Activated CD4-positive, alpha-beta T cell treated with anti-CD3 and anti-CD28 coated beads, Interleukin-2, amount 10 ng/mL, durations not matched to agents 7 days and 5 days (primary cell): ENCODE measurements at places on chromosomes 11 and 22. TPM values are rescaled to one million over a fixed set of nuclear protein-coding genes. Genes with fewer than 3 reads are reported as not detected.

The PKP3 gene
- total RNA-seq = not detected

DNA sequence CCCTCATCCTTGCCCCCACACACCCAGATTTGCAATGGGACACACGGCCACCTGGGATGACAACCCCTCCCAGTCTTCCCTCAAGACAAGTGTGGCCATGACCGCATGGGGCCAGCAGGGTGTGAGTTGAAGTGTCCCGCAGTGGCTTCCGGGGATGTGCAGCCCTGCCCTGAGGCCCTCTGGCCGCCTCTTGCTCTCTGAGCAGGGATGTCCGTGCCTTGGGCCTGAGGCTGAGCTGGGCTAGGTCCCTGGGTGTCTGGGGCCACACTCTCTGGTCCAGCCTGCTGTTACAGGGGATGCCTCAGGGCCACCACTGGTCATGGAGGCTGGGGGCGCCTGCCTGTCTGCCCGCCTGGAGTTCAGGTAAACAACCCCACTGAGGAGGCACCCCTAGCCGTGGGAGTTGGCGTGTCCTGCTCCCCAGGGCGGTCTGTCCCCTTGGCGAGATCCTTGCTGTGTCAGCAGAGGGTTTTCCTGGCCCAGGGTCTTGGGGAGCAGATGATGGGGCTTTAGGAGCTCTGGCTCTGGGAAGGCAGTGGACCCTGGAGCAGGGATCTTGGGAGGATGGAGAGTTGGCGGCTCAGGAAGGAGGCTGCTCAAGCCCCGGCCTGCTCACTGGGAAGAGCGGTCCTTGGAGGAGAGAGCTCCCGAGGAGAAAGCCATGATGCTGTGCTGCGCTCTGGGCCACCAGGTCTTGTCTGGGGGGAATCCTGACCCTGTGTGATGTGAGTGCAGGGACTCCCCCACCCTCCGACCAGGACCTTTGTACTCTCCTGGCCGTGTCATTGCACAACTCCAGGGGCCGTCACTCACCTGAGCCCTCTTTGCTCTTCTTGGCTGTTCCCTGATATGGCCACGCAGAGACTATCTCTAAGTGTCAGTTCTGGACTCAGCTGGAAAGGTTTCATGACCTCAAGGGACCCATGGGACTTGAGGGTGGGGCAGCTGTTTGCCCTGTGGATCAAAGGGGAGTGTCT lies 67.9 kb downstream of the KCNQ1 start:
- DNase-seq = no peak

DNA sequence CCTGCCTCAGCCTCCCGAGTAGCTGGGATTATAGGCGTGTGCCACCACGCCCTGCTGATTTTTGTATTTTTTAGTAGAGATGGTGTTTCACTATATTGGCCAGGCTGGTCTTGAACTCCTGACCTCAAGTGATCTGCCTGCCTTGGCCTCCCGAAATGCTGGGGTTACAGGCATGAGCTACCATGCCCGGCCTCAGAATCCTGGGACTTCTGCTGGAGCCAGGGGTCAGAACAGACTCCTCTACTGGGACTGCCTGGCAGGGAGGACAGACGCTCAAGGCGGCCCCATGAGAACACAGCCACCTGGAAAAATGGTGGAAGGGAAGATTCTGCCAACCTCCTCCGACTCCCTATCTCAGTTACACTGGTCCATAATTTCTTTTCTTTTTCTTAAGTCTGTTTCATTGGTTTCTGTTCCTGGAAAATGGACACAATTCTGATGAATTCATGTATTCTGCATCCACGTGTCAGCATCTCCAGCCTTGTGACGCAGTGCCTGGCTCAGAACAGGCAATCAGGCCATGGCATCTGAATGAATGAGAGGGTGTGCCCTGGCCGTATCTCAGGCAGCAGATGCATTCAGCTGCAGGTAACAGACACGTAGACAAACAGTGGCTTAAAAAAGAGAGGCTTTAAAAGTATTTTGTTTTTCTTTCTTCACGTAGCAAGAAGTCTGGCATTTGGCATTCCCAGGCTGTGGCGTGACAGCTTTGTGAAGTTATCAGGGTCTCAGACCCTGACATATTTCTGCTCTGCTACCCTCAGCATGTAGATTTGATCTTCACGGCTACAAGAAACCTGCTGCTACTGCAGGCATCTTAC lies 4.8 kb downstream of the SMIM38 start:
- DNase-seq = no peak

DNA sequence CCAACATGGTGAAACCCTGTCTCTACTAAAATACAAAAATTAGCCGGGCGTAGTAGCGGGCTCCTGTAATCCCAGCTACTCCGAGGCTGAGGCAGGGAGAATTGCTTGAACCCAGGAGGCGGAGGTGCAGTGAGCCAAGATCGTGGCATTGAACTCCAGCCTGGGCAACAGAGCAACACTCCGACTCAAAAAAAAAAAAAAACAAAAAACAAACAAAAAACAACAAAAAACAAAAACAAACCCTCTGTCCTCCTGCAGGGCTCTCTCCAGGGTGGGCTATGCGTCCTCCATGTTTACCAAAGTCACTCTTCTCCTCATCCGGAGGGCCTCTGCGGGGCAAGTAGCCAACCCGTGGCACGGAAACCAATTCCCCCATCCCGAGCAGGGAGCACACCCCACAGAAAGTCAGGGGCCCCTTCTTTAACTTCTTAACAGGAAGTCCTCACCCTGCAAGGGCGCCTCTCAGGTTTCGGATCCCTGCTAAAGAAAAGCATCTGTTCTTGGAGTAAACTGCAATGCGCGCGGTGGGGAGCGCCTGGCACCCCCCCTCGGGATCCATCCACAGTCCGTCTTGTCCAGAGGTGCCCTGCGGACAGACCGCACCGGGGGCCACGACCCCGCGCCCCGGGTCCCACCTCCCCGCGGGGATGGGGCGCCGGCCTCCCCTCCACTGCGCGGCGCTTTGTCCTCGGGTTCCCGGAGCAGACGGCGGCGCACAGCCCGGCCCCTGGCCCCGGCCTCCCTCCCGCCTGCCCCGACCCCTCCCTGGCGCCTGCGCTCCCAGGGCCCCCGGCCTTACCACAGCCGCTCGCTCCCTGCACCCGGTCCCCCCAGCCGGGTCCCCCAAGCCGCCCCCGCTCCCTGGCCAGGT lies 712 bp downstream of the CERK start:
- DNase-seq = peak; percentile 56

GRCh38 chr11:46999217-46999616 lies 62.7 kb downstream of the CSTPP1 start:
- no peak for DNase-seq

DNA sequence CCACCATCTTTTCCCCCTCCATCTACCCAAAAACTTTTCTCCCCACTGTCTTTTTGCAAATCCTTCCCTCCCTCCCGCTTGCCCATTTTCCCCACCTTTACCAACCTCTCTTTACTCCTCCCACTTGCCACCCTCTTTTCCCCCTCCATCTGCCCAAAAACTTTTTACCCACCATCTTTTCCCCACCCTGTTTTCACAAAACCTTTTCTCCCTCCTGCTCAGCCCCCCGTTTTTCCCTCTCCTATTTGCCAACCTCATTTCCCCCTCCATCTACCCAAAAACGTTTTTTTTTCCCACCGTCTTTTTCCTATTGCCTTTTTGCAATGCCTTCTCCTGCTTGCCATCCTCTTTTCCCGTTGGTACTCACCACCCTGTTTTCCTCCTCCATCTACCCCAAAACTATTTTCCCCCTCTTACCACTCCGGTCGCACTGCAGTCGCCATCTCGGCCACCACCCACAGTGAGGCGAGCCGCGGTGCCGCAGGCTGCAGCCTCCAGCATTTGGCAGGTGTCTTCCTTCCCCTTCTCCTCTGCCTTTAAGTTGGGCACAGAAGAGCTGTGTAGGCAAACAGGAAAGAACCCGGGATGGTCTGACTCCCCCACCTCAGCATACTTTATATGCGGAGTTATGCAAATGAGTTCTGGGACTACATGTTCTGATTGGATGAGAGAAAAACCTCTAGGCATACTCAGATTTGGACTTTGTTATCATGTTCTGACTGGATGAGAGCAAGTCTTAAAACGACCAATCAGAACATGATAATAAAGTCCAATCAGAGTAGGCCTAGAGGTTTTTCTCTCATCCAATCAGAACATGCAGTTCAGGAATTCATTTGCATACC lies 121.2 kb upstream of the VPREB1 start:
- no peak for DNase-seq

GRCh38 chr11:14065141-14065540 lies 102.6 kb downstream of the SPON1 start:
- peak; percentile 16 for DNase-seq
